A549 treated with AZD2906 at 1 μM for 4 hours (cell line): ENCODE measurements at places on chromosomes 16 and 17. TPM values are rescaled to one million over a fixed set of nuclear protein-coding genes. Genes with fewer than 3 reads are reported as not detected.

The TMC5 gene
- 4.2 to 6.8 TPM (median 4.5 TPM) in 5 replicates for total RNA-seq

The CCDC154 gene
- total RNA-seq, result 0.07 to 0.36 TPM (median 0.18 TPM) in 5 replicates

The TBC1D3I gene
- 0.17 to 0.42 TPM (median 0.21 TPM) in 5 replicates for total RNA-seq

The STRADA gene
- total RNA-seq, result 23.5 to 26.8 TPM (median 25.5 TPM) in 5 replicates

The ARSG gene
- total RNA-seq, result 1.3 to 2.0 TPM (median 1.5 TPM) in 5 replicates

The ITGB4 gene
- total RNA-seq, result 97.0 to 133 TPM (median 117 TPM) in 5 replicates

The CLDN6 gene
- total RNA-seq, result 0.18 to 0.44 TPM (median 0.29 TPM) in 5 replicates

The TPSAB1 gene
- 0.06 to 0.10 TPM in 2 of 5 replicates, not detected in the others for total RNA-seq

The C17orf100 gene
- total RNA-seq, result 1.8 to 3.2 TPM (median 2.7 TPM) in 5 replicates

The TP53TG3 gene
- 0.49 to 1.1 TPM (median 0.86 TPM) in 5 replicates for total RNA-seq

The SLC13A2 gene
- total RNA-seq, result 0.05 to 0.21 TPM (median 0.10 TPM) in 5 replicates

The WNK4 gene
- total RNA-seq, result 0.91 to 1.6 TPM (median 1.2 TPM) in 5 replicates

The ARL5C gene
- not detected in 5 replicates for total RNA-seq

The DHRS7C gene
- not detected in 5 replicates for total RNA-seq

The TMEM101 gene
- 26.6 to 32.4 TPM (median 30.7 TPM) in 5 replicates for total RNA-seq

The MT1A gene
- 30.1 to 42.3 TPM (median 34.0 TPM) in 5 replicates for total RNA-seq

The KRTAP9-4 gene
- total RNA-seq, result not detected in 5 replicates

The CD300LB gene
- 0.05 to 0.14 TPM (median 0.05 TPM) in 4 of 5 replicates, not detected in the other for total RNA-seq

The IL17C gene
- total RNA-seq, result 0.06 TPM in 1 of 5 replicates, not detected in the others

The TBC1D26 gene
- total RNA-seq, result not detected in 5 replicates

The ODAD4 gene
- 1.1 to 1.6 TPM (median 1.2 TPM) in 5 replicates for total RNA-seq

The LRRC36 gene
- 0.06 to 0.08 TPM (median 0.07 TPM) in 4 of 5 replicates, not detected in the other for total RNA-seq

The RRAD gene
- total RNA-seq, result 53.2 to 85.6 TPM (median 74.1 TPM) in 5 replicates

The ERN2 gene
- total RNA-seq, result not detected in 5 replicates

The MRC2 gene
- total RNA-seq, result 38.9 to 54.6 TPM (median 52.1 TPM) in 5 replicates

The CA10 gene
- total RNA-seq, result not detected in 5 replicates

The LRRC37A3 gene
- 1.5 to 2.0 TPM (median 1.8 TPM) in 5 replicates for total RNA-seq

The RPL26 gene
- 3,612 to 4,092 TPM (median 3,668 TPM) in 5 replicates for total RNA-seq

The KRTAP2-1 gene
- total RNA-seq, result not detected in 5 replicates

The BCL6B gene
- not detected in 5 replicates for total RNA-seq

The CFAP97D1 gene
- total RNA-seq, result 0.01 to 0.03 TPM (median 0.02 TPM) in 3 of 5 replicates, not detected in the others

The TAF15 gene
- 190 to 214 TPM (median 208 TPM) in 5 replicates for total RNA-seq

The KRT39 gene
- total RNA-seq, result not detected in 5 replicates

The CRISPLD2 gene
- total RNA-seq, result 3.1 to 4.2 TPM (median 3.5 TPM) in 5 replicates

The ELMO3 gene
- 0.80 to 1.7 TPM (median 1.5 TPM) in 5 replicates for total RNA-seq

The SCGB1C2 gene
- not detected in 5 replicates for total RNA-seq
